ENCODE measurements at places on chromosomes 11 and 22.

DNA sequence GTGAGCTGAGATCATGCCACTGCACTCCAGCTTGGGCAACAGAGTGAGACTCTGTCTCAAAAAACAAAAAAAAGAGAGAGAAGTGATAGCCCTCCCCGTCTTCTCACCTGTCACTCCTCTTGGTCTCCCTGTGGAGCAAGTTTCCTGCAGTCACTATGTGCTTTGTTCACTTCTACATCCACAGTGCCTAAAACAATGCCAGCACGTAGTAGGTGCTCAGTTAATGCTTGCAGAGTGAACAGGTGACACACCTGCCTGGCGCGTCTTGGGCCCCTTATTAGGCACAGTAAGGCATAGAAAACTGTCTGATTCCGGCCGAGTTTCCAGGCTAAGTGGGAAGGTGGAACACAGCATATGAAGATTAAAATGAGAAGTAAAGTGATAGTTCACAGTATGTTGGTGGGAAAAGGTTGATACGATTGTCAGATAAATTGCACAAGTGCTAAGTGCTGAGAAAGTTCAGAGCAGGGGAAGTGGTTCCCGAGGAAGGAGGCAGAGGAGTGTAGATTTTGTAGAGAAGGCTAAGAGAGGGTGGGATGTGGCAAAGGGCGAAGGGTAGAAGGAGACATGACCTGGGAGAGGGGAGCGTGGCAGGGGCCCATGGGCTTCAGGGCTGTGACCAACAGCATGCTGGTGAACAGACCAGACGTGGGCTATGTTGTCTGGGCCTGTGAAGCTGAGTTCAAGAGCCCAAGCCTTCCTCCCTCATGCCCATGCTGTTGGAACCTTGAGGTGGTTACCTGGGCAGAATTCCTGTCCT, 41.9 kb downstream of the BCR start:
- DNase-seq: no peak

GRCh38 chr11:122727101-122727929, 71.8 kb downstream of the UBASH3B start:
- no peak for DNase-seq

GRCh38 chr11:44865866-44866272, 84.8 kb downstream of the TP53I11 start:
- peak; percentile 48 for DNase-seq

DNA sequence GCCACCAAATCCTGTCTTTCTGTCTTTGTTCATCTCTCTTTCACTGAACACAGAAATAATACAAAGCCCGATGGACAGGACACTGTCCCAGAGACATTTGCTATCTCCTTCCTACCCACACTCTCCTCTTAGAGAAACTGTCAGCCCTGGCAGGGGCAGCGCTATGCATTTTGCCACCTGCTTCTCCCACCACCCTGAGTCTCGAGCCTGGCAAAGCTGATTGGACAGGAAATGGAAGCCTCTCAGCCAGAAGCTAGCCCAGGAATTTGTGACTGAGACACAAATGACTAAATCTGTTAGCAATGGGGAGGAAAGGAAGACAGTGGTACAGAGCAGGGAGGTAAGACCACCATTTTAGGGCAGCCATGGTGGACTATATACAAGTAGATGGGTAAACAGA, 14.9 kb upstream of the GALNT18 start:
- no peak for DNase-seq

- DNase-seq: peak; percentile 61
Measured at GRCh38 chr11:95255251-95256145, 24.5 kb upstream of the SESN3 start.

DNA sequence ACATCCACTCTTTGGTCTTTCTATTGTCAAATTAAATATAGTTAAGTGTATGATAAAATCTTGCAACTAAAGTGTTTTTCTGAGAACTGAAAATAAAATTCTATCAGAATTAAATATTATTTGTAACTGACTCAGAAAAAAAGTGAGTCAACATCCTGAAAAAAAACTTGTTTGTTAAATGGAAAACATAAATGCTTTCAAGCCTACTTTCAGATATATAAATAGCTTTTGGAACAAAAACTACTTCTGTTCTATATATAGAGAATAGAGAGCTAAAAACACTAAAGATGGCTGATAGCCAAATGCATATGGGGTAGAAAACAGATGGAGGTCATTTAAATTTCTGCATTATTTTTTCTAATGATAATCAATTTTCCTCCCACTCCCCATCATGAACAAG, 61.8 kb downstream of the PIK3C2A start:
- no peak for DNase-seq

- DNase-seq: no peak
Measured at GRCh38 chr11:472272-472671, 22.2 kb downstream of the PTDSS2 start.
